Cortex of kidney (tissue), 1 donor: ENCODE measurements at places on chromosomes 4 and X.

GRCh38 chr4:6191448-6192130 lies 8.8 kb downstream of the JAKMIP1 start:
- DNase-seq, result no peak

- no peak for DNase-seq
Observed at GRCh38 chrX:148504506-148504905, 4.1 kb downstream of the AFF2 start.

- DNase-seq, result no peak
Observed at GRCh38 chrX:30950391-30950790, 61.3 kb upstream of the TAB3 start.

DNA sequence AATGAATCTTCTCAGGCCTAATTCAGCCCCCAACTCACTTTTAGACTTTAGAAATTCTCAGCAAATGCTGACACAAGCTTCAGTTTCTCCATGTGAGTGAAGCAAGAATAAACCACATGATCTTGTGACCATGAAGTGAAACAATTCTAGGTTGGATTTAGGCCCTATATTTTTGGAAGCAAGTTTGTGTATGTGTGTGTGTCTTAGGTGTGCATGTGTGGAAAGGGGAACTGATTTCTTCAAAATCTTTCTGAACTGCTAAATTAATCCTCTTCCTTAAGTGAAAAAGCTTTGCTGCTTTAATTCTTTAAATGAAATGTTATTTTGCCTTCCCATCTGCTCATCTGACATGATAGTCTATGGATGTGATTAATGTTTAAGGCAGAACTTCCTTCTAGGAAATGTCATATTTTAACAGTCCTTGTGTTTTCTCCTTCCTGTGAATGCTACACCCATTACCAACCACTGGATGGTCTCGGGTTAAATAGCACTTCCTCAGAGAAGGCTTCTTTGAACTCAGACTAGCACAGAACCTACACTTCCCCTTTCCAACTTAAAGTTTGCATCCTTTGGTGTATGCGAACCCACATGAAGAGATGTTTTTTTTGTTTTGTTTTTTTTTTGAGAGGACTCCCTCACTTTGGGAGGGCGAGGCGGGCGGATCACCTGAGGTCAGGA lies 1.2 kb upstream of the TMEM144 start:
- DNase-seq, result no peak

- DNase-seq, result no peak
Observed at GRCh38 chrX:101393530-101394305, 2.9 kb downstream of the RPL36A start.

- no peak for DNase-seq
Observed at GRCh38 chr4:5956285-5957021, 61.8 kb downstream of the C4orf50 start.

DNA sequence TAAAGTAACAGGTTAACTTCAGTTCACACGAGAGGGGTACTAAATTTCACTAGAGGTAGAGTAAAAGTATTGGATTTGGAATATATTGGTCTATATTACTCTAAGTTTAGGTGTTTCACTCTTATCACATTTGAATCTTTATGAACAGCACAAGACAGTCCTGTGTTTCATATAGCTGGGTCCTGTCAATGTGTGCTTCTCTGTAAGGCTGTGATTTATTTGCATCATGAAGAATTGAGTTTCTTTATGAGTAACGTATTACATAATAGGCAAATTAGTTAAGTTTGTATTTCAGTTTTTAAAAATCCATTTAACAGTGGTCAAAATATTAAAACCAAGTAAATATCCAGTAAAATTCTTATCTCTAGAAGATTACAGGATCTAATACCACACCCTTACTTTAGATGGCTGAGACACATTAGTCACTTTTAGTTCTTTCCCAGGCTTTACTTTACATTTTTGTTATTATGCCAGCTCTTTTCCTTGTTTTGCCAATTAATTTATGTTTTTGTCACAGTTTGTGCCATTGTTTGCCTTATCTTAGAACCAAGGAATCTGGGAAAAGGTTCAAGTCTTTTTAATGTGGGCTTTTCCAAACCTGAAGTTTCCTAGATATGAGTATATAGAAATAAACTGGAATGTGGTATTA lies 32.1 kb downstream of the NUDT6 start:
- no peak for DNase-seq

- no peak for DNase-seq
Observed at GRCh38 chr4:25487155-25487554, 110.1 kb downstream of the ANAPC4 start.

- DNase-seq, result no peak
Observed at GRCh38 chrX:105610411-105610810, 211.9 kb upstream of the NRK start.

- no peak for DNase-seq
Observed at GRCh38 chr4:73814679-73815078, 21.8 kb upstream of the CXCL6 start.

DNA sequence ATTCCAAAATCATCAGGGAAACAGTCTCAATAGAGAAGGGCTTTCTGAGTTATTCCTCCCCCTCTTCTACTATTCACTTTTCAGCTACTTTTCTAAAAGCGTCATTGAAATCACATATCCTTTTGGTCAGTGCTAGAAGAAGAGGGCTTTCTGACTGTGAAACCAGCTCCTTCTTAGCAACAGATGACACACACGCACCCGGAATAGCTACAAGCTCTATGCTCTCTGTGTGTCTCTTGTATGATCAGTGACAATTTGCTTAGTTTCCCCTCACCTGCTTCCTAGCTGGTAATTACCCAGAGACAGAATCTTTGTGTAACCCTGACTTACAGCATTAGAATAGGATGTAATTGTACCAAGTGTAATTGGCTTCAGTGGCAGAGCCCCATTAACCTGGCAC lies 268.1 kb upstream of the SLITRK2 start:
- DNase-seq, result no peak

- DNase-seq, result no peak
Observed at GRCh38 chr4:168502861-168503260, 6.0 kb downstream of the PALLD start.

GRCh38 chr4:146844761-146845160 lies 100.9 kb downstream of the TTC29 start:
- no peak for DNase-seq

DNA sequence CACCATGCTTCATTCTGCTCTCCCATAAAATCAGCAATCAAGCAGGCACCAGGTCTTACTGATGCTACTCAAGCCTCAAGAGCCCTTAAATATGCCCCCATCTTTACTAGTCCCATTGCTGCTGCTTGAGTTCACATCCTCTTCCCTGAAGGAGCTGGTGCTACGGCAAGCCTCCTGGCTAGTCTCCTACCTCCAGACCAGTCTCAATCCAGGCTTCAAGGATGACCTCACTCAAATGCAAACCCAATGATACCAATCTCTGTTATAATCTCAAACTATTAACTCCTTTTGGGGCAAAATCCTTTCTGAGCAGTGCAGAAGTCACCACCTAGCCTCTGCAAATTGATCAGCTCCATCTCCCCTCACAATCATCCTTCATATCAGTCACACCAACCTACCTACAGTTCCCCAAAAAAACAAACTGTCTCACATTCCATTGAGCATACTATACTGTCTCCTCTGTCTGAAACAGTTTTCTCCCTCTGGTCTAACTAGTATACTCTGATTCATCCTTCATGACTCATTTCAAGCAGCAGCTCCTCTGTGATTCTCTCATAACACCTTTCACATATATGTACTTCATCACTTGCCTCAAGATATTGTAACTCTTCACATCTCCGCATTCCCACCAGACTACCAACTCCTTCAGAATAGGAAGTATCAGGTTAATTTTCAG lies 30.0 kb downstream of the PAPSS1 start:
- DNase-seq, result no peak

GRCh38 chrX:138859421-138859820 lies 147.9 kb upstream of the FGF13 start:
- no peak for DNase-seq

- no peak for DNase-seq
Observed at GRCh38 chrX:17377091-17377717, 2.2 kb downstream of the NHS start.

DNA sequence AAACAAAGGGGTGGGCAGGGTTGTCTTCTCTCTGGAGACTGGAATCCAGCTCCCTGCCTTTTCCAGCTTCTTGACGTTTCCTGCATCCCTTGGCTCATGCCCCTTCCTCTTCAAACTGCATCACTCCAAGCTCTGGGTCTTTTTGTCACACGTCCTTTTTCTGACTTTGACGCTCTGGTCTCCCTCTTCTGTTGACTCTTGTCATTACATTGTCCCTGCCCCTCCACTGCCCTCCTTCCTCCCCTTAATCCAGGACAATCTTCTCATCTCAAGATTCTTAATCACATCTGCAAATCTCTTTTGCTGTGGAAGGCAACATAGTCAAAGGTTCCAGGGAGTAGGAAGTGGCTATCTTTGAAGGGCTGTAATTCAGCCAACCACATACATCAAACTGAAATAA lies 178.3 kb downstream of the TMA16 start:
- no peak for DNase-seq

GRCh38 chr4:83139514-83140156 lies 25.1 kb upstream of the PLAC8 start:
- DNase-seq, result no peak

GRCh38 chr4:106996490-106996889 lies 39.6 kb downstream of the DKK2 start:
- DNase-seq, result no peak

DNA sequence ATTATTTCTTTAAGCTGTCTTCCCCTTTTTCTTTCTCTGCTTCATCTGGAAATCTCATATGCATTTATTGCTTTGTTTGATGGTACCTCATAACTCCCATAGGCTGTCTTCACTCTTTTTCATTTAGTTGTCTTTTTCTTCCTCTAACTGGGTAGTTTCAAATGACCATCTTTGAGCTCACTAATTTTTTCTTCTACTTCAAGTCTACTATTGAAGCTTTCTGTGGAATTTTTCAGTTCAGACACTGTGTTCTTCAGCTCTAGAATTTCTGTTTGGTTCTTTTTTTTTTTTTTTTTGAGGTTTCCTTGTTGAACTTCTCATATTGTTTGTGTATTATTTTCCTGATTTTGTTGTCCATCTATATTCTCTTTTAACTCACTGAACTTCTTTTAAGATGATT lies 23.0 kb downstream of the CASK start:
- no peak for DNase-seq

DNA sequence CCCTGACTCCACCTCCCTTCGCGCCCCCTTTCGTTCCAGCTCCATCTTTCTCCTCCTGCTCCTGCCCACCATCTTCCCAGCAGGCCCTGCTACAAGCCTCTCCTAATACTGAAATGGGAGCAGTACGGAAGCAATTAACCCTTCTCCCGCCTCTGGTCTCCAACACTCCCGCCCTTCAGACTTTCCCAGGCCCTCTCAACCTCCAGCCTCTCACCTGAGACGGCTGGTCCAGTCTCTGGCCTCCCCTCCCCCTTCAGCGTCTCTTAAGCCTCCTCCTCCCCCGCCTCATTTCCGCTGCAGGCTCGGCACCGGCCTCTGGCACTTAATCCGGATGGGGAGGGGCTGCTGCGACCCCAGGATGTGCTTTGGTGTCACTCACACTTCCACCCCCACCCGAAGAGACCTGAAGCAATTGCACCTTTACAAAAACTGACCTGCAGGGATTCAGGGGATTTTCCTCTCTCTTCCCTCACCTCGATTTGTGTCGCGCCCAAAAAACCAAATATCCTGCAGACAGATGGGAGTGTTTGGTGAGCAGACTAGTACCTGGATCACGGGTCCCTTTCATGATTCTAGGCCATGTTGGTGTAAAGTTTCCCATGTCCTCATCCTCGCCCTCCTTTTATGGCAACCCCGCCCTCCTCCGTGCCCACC lies 657 bp downstream of the TCEAL8 start:
- DNase-seq, result no peak

- DNase-seq, result no peak
Observed at GRCh38 chr4:65018313-65018712, 609.1 kb upstream of the TECRL start.

GRCh38 chrX:33188286-33188685 lies 23.1 kb downstream of the DMD start:
- DNase-seq, result no peak

GRCh38 chrX:43644124-43644701 lies 11.9 kb upstream of the MAOA start:
- no peak for DNase-seq

GRCh38 chr4:140863197-140863596 lies 107.0 kb upstream of the TBC1D9 start:
- no peak for DNase-seq

GRCh38 chr4:2263926-2264321 lies 2.0 kb upstream of the MXD4 start:
- DNase-seq, result no peak

DNA sequence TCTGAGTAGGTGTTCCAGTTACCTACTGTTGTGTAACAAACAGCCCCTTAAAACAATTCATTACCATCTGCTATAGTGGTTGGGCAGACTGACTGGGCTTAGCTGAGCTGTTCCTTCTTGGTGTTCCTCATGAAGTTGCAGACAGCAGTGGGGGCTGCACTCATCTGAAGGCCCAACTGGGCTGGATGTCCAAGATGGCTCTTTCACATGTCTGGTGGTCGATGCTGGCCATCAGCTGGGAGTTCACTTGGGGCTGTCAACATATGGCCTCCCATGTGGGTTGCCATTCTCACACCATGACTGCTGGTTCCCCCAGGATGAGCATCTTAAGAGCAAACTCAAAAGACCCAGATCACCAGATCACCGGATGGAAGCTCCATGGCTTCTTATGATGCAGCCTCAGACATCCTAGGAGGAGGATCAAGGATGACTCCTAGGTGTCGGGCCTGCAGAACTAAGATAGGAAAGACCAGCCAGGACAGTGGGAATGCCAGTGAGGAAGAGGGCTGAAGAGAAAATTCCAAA lies 34.3 kb upstream of the PPP2R2C start:
- DNase-seq, result no peak

DNA sequence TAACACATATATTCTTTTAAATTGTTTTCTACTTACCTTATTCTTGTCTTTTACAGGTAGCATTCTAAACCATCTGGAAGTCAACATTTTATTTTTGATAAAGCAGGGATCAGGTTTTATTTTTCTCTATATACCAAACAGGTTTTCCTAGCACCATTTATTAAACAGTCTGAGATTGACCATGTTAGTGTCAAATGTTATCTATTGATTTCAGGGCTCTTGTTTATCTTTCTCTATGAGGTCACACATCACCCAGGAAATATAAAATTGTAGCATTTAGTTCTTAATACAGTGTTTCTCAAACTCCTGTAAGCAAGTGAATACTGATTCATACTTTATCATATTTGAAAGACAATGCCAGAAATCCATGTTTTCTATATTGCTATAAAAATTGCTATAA lies 28.1 kb downstream of the PPP4R3C start:
- no peak for DNase-seq

DNA sequence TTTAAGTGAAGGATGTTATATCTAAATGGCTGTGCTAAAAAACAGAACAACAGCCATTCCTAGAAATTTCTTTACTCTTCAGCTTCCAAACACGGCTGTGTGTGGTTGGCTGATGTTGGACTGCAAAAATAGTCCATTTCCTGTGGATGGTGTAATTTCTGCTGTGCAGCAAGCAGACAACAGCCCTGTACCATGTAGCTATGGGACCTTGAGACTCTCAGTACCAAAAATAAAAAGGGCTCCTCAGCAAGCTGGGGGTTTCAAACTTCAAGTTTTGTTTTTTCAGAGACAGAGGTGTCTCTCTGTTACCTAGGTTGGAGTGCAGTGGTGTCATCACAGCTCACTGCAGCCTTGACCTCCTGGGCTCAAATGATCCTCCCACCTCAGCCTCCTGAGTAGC lies 18.1 kb downstream of the CD40LG start:
- DNase-seq, result no peak
